Hindlimb muscle (tissue), 1 donor: ENCODE measurements at places on chromosomes 3 and 15.

DNA sequence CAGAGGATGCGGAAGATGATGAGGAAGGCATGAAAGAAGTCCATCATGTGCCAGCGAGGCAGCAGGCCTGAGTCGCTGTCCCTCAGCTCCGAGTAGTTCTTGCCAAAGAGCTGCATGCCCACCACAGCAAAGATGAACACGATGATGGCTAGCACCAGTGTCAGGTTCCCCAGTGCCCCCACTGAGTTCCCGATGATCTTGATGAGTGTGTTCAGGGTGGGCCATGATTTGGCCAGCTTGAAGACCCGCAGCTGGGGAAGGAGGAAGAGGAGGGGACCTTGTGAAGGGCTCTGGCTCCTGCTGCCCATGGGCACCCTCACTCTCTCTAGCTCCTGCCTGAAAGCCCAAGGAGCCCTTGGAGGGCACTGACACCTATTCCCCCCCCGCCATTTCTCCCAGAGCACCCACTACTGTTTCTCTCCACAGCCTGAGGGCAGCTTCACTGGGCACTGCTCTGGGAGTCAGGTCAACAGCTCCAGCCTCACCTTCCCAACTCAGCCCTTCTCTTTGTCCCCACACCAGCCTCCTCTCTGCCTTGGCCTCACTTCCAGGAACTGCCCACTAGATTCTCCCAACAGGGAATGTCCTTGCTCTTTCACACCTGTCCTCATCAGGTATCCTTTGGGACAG is 63.6 kb downstream of the SCN5A start:
- no peak for DNase-seq

- no peak for DNase-seq
These were observed 27.7 kb downstream of the HES1 start for GRCh38 chr3:194163697-194164096.

- DNase-seq: no peak
These were observed 12.3 kb downstream of the RLBP1 start for GRCh38 chr15:89209057-89209456.

GRCh38 chr15:93656041-93656440 is 567.0 kb upstream of the RGMA start:
- no peak for DNase-seq

GRCh38 chr3:147816752-147817151 is 407.6 kb downstream of the ZIC1 start:
- peak; percentile 86 for DNase-seq
